ENCODE measurements at places on chromosomes 6 and 20.

GRCh38 chr6:152293404-152293803, 343.8 kb downstream of the SYNE1 start:
- DNase-seq = no peak

DNA sequence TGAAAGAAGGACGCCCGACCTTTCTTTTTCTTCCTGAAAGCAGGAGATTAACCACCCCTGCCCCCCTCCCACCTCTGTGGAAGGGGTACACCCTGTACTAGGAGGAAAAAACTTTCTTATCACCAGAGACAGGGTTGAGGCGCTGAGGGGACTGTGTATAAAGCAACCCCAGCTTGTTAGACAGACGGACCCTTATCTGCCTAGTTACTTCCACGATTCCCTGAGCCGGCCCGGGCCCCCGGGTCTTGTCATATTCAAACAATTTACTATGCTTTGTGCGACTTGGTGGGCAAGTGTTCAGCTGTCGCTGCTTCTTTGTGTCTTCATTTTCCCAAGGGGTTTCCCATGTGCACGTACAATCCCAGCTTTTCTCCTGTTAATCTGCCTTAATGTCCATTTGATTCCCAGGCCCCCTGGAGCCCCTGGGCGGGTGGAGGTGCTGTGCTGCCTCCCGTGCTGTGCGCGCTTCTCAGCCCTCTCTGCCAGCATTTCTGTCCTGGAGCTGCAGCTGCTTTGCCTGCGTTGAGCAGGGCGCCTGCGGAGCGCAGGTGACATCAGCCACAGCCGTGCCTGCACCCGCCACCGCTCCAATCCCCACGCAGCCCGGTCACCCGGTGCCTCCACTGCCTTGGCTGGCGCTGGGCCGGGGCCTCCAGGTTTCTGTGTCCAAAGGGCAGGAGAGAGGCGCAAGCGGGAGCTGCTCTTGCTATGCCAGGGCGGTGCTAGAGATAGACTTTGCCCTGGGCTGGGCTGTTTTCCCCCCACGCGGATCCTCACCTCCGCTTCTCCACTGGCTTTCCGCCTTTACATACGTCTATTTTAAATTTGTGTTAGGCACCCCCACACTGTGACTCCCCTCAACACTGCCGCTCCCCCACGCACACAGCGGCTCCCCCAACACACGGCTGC, 96.2 kb downstream of the TTLL2 start:
- no peak for DNase-seq

DNA sequence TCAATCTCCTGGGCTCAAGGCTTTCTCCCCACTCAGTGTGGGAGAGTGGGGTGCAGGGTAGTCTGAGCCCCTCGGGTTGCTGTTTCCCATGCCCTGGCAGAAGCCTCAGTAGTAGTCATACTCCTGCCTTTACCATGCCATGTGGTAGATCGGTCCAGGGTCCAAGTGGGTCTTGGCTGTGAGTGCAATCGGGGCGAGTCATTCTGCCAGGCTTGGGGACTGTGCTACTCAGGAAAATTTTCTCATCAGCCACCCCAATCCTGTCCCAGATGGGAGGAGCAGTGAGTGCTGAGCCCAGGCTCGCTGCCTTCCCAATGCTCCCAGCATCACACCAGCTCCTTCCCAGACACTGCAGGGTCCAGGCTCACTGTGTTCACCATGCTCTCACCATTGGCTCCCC, 10.7 kb upstream of the RAET1L start:
- no peak for DNase-seq

DNA sequence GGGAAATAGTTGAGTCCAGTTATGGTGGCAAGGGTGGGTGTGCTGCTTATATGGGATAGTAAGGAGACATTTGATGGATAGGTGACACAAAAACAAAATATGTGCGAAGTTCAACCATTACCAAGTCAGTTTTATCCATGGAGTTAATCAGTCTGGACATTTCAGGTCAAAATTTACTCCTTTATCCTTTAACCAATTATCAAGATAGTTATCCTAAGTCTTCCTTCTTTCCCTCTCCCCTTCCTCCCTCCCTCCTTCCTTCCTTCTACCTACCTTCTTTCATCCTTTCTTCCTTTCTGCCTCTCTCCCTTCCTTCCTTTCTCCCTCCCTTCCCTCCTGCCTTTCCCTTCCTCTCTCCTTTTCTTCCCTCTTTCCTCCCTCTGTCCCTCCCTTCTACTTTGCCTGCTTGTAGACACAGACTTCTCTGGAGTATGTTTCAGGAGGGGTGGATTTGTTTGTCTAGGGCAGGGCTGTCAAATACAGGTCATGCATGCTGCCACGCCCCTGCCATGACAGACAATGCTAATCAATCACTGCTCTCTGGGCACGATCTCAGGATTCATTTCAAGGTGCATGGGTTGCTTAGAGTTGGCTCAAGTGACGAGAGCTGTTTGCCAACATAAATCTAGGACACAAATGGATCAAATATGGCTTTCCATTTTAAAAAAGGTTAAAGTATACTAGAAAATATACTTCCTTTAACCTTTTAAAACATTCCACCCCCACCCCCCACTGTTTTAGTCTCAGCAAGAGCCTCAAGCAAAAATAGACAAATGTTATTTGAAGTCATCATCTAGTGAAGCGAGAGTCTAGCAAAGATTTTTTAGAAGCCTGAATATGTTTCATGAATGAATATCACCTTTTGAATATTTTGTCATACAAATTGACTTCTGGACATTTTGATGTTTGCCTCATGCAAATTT, 281.6 kb upstream of the CITED2 start:
- DNase-seq = no peak

DNA sequence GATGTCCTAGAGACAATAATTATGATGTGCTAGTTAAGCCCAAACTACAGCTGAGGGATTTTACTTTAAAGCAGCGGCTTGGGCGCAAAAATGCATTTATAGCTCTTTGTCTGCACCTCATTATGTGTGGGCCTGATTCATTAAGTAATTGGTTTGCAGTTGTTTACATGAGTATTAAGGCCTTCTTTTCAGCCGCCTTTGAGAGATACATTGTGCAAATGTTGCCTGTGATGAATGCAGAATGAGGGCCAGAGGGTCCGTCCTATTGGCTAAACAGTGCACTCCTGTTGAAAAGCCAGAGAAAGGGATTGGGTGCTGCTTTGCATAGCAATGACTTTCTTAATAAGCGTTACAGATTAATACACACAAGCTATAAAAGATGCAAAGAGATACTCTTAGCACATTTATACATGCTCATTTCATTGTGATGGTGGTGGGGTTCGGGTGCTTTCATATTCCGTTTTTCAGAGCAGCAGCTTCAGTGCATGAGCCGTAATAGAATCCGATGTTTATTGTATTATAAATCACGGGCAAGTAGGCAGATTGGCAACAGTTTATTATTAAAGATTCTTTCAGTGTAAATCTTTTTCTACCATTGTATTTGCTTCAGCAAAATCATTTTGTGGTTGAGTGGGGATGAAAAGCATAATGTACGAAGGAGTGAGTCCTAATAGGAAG, 68.2 kb upstream of the XRN2 start:
- DNase-seq = no peak

DNA sequence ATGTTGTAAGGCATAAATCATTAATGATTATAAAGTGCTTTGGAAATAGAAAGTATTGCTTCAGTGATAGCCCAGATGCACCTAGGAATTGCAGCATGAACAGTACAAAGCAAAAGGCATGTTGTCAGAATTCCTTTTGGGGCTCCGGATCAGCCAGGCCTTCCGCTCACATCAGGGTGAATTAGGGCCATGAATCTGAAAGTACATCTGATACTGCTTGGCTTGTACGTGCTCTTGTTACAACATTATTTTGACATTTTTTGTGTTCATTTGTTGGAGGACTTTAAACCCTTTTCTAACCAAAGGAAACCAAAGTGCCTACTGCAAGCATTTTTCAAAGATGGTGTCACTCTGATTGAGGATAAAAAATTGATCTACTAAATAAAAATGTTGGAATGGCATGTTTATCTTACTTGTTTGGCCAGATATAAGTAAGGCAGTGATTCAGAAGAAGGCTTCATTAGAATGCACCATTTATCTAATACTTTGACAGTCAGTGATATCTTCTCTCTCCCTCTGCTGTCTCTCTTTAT, 1005.6 kb upstream of the FLRT3 start:
- DNase-seq = no peak

DNA sequence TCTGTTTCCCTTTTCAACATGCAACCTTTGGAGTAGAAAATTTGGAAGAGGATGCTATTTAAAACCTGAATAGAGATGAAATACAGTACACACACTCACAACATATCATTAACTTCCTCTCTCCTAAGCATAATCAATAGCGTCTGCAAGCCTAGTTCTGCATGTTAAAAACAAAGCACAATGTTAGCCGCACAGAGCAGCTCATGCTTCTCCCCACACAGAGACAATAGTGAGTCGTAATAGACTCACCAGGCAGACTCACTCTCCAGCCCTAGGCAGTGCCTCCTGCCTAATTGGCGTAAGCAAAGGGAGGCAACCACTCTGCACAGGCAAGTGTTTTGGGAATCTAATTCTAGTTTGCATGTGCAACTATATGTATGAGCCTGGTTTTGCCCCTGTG, 45.8 kb upstream of the ARID1B start:
- DNase-seq = no peak

GRCh38 chr20:33522256-33522820, 32.4 kb downstream of the CBFA2T2 start:
- no peak for DNase-seq

- no peak for DNase-seq
Observed at GRCh38 chr20:43936805-43937204, 22.2 kb downstream of the TOX2 start.

DNA sequence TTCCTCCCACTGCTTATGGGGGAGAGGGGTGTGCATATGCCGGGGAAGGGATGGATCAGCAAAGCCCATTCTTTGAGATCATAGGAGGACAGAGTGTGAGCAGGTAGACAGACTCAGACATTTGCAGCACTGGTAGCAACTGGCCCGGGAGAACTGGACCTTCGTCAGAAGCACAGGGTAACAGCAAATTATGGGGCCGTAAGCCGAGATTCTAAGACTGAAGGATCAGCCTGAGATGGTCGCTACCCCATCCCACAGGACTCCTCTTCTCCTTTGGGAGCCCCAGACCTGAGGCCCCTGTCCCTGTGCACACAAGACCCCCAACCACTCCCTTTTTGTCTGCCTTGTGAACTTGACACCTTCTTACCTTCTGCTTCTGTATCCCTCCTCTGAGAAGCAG, 106.5 kb downstream of the TOX2 start:
- no peak for DNase-seq

- no peak for DNase-seq
Observed at GRCh38 chr6:56999049-56999448, 44.1 kb downstream of the BEND6 start.

- DNase-seq = no peak
Observed at GRCh38 chr6:100353276-100354015, 111.3 kb downstream of the SIM1 start.

GRCh38 chr6:16450821-16451220, 212.4 kb downstream of the GMPR start:
- DNase-seq = no peak

DNA sequence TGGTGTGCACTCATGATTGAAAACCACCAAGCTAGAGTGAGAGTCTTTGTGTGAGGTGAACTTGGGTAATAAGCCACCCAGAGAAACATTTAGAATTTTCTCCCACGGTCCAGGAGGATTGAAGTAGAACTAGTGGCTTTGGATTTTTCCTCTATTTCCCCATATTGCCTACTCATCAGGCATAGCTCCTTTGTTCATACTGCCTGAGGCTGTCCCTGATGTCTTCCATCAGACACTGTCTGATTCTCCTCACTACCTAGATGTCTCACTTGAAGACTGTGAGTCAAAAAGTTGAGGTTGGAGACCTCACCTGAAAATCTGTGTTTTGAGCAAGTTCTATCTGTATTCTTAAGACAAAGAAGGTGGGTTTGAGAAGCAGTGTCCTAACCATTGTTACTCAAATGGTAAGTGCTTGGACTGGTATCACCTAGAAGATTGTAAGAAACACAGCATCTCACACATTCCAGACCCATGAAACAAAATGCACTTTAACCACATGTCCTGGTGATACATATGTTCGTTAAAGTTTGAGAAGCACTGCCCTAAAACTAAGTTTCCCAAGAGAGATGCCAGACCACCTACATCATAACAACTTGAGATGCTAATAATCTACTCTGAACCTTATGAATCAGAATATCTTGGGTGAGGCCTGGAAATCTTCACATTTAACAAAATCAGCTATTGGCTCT, 523.4 kb upstream of the BTBD3 start:
- DNase-seq = no peak

- DNase-seq = no peak
Observed at GRCh38 chr6:66558189-66558588, 851.2 kb upstream of the EYS start.

GRCh38 chr20:58889798-58890517, 37.4 kb downstream of the GNAS start:
- DNase-seq = no peak

DNA sequence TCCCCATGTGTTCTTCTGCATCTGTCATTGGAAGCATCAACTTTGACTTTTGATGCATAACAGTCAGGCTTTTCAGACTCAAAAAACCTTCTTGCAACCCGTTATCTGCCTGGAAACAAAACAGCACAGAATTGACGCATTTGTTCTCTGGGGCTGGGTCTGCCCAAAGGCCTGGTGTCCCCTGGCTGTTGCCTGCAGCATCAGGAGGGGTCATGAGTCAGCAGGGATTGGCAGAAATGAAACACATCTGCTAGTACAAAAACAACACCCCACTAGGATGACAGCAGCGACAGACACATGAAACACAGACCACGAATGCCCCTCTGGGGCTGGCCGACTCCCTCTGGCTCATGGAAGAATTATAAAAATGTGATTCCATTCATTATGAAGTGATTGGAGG, 157.6 kb upstream of the INSM1 start:
- DNase-seq = no peak

DNA sequence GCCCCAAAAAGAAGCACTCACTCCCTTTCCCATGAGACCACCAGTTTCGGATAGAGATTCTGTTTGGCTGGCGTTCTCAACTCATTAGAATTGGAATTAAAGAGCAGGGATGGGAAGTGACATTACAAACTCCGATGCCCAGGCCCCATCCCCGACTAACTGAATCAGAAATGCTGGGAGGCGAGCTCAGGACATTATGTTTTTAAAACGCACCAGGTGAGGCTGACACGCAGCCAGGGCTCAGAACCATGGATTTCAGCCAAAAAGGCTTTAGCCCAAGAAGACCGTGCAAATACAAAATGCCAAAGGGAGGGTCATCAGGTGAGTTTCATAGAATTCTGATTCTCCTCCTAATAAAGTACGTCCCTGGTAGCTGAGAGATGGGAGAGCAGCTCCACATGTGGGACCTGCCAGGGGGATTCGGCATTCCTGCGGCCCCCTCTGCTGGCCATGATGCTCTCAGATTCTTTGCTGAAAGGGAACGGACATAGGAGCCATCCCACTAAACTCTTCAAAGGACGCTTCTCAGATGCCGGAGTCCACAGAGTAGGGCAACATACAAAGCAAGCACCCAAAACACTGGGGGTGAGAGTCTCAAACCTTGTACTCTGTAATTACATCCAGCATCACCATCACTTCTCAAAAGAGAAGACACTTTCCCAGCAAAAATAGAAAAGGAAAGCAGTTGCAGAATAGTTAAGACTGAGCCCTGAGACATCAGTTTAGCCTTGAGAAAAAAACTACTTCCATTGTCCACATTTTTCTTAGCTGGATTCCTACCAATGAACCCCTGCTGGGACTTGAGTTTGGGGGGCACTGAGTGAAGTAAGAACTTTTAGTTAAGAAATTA, 205.2 kb downstream of the BMP7 start:
- DNase-seq = no peak

Measured in CD4-positive, alpha-beta T cell treated with Interleukin-4 for 4 hours (primary cell).